Fibroblast of gingiva (primary cell): ENCODE measurements at places on chromosomes 2 and 18.

GRCh38 chr2:3482363-3482821 is 36.9 kb downstream of the ADI1 start:
- DNase-seq, result no peak

DNA sequence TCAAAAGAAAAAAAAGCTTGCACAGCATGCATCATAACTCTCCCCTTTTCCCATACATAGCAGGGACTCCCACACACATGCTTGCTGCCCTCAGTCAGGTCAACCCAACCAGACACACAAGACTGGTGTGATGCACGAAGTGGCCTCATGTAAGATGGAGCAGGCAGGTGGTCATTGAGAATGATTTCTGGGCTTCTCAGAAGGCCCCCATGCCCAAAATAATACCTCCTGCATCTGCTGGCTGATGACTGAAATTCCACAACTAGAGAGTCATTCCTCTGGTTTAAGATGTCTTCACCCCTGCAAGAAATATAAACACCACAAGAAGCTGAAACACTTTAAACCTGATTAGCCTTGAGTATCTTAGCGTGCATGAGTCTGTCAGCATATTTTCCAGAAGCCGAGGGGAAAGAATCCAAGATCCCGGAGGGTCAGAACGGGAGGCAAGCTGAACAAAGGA is 131.1 kb downstream of the AFF3 start:
- peak; percentile 81 for DNase-seq

- peak; percentile 36 for DNase-seq
These were observed 61.8 kb upstream of the RPL31 start for GRCh38 chr2:100940240-100940639.

GRCh38 chr2:229104974-229105387 is 166.1 kb downstream of the PID1 start:
- no peak for DNase-seq

- DNase-seq, result peak; percentile 34
These were observed 2.3 kb downstream of the EGR4 start for GRCh38 chr2:73291093-73291460.

- DNase-seq, result no peak
These were observed 17.0 kb upstream of the CRYBA2 start for GRCh38 chr2:219010162-219010756.

- DNase-seq, result no peak
These were observed 328.2 kb downstream of the SETBP1 start for GRCh38 chr18:45008694-45009413.

- no peak for DNase-seq
These were observed 252.5 kb downstream of the SMAD2 start for GRCh38 chr18:47677952-47678351.

DNA sequence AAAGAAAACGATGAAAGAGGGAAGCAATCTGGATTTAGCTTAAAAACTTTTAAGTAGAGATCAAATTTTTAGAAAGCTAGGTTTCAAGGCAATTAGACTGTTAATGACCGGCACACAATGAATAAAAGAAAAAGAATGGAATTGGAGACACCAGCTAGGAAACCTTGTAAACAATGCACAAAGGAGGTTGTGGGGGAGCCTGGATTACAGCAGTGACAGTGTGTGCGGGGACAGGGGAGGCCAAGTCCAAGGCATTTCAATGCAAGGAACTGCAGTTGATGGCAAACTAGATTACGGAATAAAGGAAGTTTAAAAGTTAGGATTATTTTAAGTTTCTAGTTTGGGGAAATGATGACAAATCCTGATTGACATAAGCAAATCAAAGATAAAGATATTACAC is 74.5 kb downstream of the DTNB start:
- no peak for DNase-seq

- no peak for DNase-seq
These were observed 69.9 kb upstream of the FAM136A start for GRCh38 chr2:70371753-70372152.

DNA sequence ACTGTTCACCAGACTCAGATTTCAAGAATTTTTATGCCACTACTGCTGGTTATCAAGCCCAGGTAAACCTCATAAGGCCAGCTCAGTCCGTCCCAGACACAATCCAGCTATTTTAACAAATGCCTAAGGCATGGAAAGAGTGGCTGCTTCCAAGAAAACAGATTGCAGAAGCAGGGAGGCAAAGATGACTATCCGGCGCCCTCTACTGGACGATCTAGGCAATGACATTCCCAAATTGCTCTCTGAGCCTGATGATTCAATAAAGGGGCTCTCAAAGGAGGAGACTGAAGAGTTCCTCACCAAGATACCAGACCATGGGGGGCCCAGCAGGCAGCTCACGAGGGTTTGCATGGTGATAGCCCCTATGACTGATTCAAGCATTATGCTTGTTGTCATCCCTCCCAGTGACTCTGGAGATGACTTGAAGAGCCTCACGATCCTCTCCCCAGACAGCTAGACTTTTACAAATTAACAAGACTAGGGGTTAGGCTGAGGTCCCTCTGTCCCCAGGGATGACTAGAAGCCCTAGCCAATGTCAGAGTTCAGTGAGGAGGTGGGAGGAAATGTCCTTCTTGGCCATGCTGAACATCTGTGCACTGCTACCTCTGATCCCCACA is 25.0 kb downstream of the SERPINB8 start:
- DNase-seq, result peak; percentile 57

GRCh38 chr2:231717281-231718171 is 9.2 kb downstream of the PTMA start:
- peak; percentile 86 for DNase-seq

DNA sequence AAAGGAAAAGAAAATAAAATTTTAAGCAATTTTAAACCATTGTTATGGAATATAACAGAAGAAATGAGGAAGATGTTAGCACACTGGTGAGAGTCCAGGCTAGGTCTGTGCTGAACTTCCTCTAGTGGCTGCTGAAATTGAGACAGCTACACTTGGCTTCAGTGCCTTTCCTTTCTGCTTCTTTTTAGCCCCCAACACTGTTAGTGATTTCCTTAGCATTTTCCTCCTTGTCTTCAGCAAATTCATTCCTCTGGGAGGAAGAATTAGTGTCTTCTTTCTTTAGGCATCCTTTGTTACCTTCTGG is 47.6 kb downstream of the ITGAV start:
- no peak for DNase-seq

DNA sequence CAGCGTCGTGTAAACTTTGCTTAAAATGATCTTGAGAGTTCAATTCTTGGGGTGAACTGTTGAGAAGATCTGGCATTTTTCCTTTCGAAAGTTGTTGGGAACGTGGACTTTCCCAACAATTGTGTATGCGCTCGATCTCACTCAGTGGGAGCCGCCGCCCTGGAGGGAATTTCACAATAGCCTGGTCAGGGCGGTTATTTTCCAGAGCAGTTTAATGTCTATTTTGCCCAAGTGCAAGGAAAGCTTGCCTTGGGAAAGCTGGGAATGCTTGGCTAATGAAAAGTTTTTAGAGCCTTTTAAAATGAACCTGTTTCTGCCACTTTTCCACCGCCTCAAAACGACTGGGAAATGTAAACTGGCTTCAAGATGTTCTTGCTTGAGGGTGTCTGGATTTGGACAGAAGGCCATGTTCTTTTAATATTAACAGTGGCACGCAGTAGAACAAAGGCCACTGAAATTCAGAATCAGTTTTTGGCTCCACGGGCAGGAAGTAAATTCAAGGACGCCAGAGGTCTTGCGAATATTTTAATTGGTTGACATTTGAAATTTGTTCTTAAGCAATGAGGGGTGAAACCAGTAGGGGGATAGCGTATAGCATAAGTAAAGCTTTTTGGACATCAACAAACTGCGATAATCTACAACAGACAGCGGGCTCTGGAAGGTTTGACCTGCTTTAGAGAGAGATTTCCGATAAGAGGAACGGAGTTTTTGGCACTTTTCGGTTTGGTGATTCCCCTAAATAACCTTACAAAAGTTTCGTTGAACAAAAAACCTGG is 1.2 kb downstream of the CFLAR start:
- peak; percentile 98 for DNase-seq

GRCh38 chr18:53610957-53611356 is 613.5 kb downstream of the MBD2 start:
- DNase-seq, result no peak

DNA sequence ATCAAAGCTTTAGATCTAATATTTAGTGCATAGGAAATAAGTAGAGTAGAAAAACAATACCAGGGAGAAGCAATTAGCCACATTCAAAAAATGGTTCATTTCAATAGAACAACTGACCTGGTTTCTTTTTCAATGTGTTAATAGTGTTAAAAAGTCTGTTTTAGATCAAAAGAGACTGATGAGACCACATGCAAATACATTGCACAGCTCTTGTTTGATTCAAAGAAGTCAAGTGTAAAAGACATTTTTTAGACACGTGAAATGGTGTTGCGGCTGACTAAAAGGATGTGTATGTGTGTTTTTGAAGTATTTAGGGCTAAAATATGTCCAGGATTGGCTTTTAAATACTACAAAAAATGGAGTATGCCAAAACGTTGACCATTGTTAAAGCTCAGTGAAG is 1.2 kb upstream of the AOX1 start:
- no peak for DNase-seq

DNA sequence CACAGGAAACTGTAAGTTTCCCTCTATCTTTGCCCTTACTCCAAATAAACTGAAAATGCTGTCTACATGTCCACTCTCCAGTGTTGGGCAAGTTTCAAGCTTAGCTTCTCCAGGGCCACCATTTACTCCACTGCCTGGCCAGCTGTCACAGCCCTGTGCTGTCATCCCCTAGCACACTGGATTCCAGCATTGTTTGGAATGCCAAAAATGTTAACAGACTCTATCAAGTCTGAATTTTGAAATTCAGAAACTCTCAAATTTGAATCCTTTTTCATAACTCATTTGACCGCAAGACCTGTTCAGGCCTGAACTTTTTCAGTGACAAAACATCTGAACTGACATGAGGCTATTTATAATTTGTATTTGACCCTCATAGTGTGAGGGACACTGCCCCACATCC is 5.2 kb upstream of the ARHGAP28 start:
- no peak for DNase-seq

GRCh38 chr18:70363861-70364260 is 75.0 kb downstream of the SOCS6 start:
- no peak for DNase-seq

- no peak for DNase-seq
These were observed 40.2 kb downstream of the APOB start for GRCh38 chr2:21003572-21004180.

DNA sequence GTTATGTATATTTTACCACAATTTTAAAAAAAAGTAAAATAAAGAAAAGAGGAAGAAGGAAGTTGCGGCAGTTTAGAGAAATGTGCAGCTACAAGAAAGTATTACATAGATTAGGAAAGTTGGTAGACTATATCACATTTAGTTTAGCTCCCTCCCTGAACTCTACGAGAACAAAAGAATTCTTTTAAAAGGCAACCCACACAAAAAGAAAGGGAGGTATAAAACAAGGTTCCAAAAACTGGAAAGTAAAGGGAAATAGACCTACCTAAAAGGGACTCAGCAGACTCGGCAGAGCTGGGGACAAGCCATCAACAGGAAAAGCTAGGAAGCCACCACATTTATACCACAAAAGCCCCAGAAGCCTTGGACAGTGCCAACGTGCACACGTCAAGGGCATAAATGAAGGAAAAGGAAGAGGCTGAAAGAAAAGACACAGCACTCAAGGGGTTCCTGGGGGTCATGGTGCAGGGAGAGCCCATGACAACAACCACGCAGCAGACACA is 9.1 kb downstream of the TMEM127 start:
- DNase-seq, result no peak

DNA sequence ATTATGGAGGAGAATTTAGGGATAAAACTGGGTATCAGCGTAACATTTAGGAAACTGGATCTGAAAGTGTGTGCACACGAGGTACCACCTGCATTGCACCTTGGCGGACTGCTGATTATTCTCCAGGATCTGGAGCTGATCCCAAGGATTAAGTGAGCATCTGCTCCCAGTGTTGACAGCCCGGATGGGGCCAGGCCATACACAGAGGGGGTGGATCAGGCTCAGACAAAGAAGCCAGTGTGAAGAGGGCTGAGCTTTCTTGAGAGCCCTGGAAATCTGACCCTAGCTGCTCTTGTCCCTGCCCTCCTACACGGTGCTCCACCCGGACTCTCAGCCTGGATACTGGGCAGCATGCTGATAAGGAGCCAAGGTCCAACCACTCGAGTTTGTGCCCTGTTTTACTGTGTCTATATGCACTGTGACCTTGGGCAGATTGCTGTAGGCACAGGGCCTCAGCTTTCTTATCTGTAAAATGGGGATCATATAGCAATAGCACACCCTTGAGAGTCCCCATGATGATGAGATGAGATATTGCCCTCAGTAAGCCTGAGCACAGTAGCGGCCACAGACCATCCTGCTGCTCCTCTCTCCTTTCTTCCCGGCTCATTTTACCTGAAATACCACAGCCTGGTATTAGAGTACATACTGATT is 396.8 kb upstream of the CELF4 start:
- no peak for DNase-seq

DNA sequence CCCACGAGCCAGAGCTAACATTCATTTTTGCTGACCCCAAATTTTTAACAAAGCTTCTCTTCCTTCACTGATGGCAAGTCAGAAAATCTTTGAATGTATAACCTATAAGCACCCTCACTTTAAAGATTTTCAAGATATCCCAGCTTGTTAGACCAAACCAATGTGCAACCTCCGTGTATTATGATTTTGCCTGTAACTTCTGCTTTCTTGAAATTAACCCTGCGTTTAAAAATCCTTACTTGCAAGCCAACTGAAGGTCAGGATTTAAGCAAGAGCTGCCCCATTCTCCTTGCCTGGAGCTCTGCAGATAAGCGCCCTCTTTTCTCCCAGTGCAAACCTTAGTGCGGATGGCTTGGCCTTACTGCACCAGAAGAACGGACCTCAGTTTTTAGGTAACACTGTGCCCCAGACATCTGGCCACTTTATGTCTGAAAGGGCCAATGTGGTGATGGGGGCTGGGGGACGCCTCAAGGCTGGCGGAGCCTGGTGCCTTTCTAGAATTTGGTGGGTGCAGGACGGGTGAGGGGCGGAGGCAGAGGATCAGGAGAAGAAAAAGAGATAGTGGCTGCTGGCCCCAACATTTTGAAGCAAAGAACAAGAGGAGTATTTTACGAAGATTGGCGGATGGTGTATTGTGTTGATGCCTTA is 805 bp upstream of the TNFRSF11A start:
- DNase-seq, result no peak

DNA sequence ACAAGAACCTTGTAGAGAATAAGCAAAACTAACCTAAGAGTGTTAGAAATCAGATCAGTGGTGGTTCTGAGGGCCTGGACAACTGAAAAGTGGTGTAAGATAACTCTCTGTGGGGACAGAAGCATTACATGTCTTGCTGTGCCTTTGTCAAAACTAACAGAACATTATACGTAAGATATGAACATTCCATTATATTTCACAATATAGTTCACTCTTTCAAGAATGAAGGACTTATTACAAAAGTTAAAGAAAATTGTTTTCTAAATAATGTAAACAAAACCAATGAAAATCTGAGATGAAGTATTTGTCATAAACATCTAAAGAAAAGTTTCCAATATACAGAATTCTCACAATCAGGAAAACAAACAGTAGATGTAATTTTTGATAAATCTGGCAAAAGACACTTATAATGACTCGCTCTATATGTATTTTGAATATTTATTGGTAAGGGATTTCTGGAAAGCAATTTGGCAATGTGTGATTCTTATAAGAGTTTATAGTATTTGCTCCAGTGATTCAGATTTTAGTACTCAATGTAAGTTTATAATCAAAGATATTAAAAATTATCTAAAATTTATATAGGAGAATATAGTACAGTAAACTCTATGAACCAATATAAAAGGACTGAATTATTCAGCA is 258.4 kb downstream of the CD226 start:
- peak; percentile 74 for DNase-seq
